HCT116 (cell line): ENCODE measurements at places on chromosomes 7 and 10.
A peak's percentile ranks its signal among the peaks of the same experiment; 100 is the strongest.

DNA sequence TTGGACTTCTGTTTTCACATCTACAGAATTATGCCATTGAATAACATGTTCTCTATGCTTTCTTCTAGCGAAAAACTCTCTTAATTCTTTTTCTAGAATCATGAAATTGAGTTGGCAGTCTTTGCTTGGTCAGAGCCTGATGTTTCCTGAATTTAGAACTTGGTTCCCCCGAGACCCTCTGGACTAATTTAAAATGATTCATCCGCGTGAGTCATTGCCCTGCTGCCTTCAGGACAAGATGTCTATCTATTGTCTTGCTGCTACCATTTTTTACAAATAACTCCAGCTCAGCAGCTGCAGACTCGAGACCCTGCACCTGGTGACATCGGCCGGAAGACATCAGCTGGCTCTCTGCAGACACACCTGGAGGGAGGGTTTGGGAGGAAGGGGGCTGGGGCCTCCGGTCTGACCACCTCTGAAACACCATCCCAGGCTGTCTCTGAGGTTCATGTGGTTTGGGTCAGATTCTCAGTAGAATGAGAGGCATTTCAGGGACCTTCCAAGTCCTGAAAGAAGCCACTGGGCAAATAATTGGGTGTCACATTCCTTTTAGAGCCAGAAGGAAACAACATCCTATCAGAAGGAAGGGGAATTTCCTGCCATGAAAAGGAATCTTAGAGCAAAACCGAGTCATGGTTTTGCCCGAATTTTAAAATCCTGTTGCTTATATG, 20.9 kb upstream of the KLF6 start:
- peaks cover 47% of the 10 kb centered on the region for H3K4me1 ChIP-seq
- no peaks in the 10 kb centered on the region for H3K36me3 ChIP-seq
- H3K27me3 ChIP-seq: no peaks in the 10 kb centered on the region
- peak overlapping the region; percentile 68 for H3K27ac ChIP-seq
- peak; percentile 51 for DNase-seq

DNA sequence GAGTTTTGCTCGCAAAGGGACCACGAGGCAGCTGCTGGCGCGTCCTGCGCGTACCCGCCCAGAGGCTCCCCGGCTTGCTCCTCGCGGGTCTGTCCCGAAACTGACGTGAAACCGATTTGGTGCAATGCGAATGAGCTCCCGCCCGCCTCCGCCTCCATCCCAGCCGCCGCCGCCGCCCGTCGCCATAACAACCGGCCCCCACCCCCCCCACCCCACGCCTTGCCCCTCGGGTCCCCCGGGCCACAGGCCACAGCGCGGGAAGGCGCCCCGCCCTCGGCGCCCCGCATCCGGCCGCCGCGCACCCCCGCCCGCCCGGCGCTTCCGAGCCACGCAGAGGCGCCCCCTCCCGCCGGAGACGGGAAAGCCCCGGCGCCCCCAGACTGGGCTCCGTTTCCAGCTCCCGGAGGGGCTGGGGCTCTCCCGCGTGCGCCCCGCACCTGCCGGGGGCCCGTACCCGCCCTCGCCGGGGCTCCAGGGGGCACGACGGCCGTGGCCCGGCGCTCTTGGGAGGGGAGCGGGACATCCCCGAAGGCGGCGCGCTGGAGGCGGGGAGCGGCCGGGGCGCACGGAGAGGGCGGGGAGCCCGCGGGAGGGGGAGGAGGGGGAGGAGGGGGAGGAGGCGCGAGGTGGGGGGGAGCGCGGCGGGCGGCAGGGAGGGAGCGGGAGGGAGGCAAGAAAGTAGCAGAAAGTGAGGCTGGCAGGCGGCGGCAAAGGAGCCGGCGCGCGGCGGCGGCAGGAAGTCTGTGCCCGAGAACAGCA, at the start of gene CAMK1D:
Gene CAMK1D, plus strand, starts transcription at position 678 of the 759 bp plus-strand sequence.
- H3K27me3 ChIP-seq: no peaks in the 10 kb centered on the region
- DNase-seq: no peak
- H3K27ac ChIP-seq: peak within 1 kb of the TSS; percentile 54; the same call in 1 of the 2 replicates

DNA sequence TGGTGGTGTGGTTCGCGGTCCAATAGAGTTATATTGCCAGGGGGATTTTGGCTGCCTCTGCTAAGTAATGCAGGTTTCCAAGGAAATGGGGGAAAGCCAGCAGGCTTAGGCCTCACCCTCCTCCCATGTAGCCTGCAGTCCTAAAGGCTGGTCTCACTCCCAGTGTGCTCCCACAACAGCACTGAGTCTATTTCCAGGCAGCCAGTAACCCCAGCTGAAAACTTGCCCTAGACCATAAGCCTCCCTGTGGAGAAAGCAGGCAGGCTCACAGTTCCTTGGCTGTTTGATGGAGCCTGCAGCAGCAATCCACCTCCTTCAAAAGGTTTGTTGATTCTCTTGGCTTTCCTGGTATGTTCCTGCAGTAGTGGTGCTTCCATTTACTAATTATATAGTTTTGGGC, 220.0 kb upstream of the ZNF804B start:
- DNase-seq: no peak
- no peak overlapping the region for H3K27ac ChIP-seq
- no peaks in the 10 kb centered on the region; the same call in 1 of the 2 replicates for H3K27me3 ChIP-seq
- H3K4me3 ChIP-seq: no peak overlapping the region

DNA sequence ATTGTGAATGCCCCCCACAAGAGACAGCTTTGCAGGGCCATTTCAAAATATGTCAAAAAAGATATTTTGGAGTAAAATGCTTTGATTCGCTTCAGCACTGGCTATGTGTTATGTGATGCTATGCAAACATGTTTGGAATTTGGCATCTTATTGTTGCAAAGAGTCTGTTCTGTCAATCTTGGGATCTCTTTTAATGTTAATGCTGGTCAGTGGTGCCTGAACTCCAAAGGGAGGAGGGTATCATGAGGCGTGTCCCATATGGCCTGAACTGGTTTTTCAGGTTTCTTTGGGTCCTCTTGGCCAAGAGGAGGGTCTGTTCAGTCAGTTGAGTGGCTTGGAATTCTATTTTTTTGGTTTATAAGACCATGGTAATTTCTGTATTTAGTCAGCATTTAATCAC, 81.4 kb downstream of the HECW1 start:
- no peaks in the 10 kb centered on the region for H3K27me3 ChIP-seq
- peaks cover 4% of the 10 kb centered on the region; the same call in 1 of the 2 replicates for H3K4me1 ChIP-seq
- no peak for DNase-seq
- no peaks in the 10 kb centered on the region for H3K36me3 ChIP-seq
- H3K27ac ChIP-seq: no peak overlapping the region

DNA sequence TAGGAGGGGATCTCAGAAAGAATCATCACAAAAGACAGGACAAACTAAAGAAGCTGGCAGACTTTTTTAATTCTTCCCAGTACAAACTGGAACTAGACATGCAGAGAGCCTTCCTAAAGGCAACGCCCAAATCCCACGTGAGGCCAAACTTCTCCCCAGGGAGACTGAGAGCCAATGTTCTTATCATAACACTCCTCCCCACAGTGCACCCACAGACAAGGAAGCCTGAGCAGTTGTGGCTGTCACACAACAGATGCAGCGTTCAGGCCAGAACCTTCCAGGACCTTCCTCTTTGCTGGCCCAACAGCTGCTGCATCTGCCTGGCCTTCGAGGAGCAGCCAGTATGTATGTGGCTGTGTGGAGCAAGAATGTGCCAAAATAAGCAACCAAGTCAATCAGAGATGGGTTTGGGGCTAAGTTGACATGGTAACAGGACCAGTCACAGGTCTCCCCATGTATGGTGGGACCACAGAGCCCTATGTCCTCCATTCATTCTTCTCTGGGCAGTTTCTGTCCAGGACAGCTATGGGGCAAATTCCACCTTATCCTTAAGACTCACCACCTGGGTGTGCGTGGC, 34.9 kb downstream of the SRPK2 start:
- no peaks in the 10 kb centered on the region for H3K36me3 ChIP-seq
- no peak overlapping the region for H3K27ac ChIP-seq
- no peak for DNase-seq

DNA sequence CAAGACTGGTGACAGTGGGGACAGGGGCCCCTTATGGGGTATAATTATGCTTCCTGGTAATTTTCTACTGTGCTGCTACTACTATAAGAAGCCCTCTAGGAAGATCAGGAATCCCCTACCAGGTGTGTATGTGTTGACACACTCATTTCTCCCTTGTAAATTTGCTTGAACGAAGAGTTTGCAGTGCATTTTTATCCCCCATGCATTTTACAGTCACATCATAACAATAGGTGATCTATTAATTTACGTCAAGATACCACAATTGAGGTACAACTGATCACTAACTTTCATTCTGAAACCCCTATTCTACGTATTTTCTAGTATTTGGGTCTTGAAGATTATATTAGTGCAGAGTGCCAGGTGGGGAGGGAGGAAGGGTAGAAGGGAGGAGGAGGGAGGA, 252.2 kb downstream of the NSUN6 start:
- H3K4me3 ChIP-seq: no peak overlapping the region
- peaks cover 17% of the 10 kb centered on the region for H3K27me3 ChIP-seq
- H3K27ac ChIP-seq: no peak overlapping the region
- no peaks in the 10 kb centered on the region for H3K4me1 ChIP-seq
- DNase-seq: no peak

- H3K36me3 ChIP-seq: no peaks in the 10 kb centered on the region
- H3K27me3 ChIP-seq: no peaks in the 10 kb centered on the region
- peaks cover 32% of the 10 kb centered on the region for H3K4me1 ChIP-seq
- peak overlapping the region; percentile 51; the same call in 1 of the 2 replicates for H3K27ac ChIP-seq
These were observed 47.5 kb downstream of the INSYN2A start for GRCh38 chr10:127148933-127149220.
